ENCODE measurements at places on chromosomes 3 and 15. TPM values are rescaled to one million over a fixed set of nuclear protein-coding genes. Genes with fewer than 3 reads are reported as not detected.

CHRNB4 gene
- total RNA-seq = not detected

SPATA12 gene
- 0.28 TPM for total RNA-seq

TIMP4 gene
- total RNA-seq = 9.7 TPM

OR5K2 gene
- total RNA-seq = not detected

MEX3B gene
- 0.73 TPM for total RNA-seq

AADACL2 gene
- total RNA-seq = not detected

CRABP1 gene
- not detected for total RNA-seq

TMEM42 gene
- total RNA-seq = 19.1 TPM

MYD88 gene
- total RNA-seq = 21.4 TPM

GOLGA6D gene
- not detected for total RNA-seq

DNA sequence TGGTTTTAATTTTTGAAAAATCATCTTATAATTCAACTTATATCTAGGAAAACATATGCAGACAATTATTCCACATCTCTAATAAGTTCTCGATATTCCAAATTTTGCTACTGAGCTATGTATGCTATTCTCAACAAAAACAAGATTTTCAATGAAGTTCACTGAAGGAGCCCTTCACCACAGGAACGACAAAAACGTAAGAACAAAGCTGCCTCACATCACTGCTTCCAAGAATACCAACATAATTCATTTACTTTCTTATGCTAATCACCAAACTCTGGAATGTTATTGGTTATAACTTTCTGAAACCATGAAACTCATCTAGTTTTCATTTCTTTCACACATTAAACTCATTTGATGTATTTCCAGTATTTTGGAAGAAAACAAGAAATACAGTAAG, 49.7 kb downstream of the GNB4 start:
- H3K4me1 ChIP-seq = no peaks in the 10 kb centered on the region
- DNase-seq = no peak
- H3K27me3 ChIP-seq = no peaks in the 10 kb centered on the region
- no peak overlapping the region for H3K27ac ChIP-seq

DNA sequence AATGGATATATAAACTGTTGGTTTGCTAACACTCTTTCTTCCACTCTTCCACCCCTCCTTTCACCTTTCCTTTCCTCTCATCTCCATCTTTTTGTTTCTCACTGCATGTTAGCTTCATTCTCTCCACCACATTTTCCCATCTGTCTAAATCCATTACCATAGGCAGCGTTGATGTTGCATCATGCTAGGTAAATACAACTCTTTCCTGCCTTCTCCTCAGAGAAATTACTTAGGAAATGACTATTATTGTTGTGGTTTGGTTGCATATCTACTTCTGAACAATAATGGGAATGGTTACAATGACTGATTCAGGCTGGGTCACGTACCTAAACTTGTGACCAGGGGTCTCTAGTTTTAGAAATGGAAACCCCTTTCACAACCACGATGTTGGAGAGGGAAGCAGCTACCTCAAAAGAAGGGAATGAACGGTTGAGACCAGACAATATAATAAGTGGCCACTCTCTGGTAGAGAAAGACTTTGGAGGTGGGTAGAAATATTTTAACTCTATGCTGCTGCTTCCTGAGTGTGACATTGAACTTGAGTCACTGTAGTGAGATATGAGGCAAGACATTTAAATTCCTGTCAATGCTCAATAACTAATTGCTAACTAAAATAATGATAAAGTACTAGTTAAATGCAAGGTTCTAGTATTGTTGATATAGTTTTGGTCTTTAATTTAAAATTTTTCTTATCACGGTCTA, 314.1 kb upstream of the TGFBR2 start:
- no peak overlapping the region for H3K27ac ChIP-seq
- H3K27me3 ChIP-seq = no peaks in the 10 kb centered on the region
- H3K4me1 ChIP-seq = no peaks in the 10 kb centered on the region
- DNase-seq = no peak

DNA sequence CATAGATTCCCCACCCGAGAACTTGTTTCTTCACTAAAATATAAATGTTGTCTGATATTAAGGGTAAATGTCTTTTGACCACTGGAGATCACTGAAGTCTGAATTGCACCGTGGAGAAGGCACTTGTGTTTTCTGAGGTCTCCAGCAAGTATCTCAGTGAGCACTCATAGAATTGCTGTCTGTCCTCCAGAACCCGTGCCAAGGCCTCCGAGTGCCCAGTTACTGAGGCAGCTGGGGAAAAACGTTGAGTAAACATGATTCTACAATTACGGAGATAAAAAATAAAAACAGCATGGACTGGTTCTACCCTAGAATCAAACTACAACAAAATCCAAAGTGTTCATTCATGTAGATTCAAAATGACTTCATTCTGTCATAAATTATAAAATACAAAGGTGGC, 60.0 kb downstream of the MLH1 start:
- peak overlapping the region; percentile 70 for H3K27ac ChIP-seq
- H3K27me3 ChIP-seq = no peaks in the 10 kb centered on the region
- peaks cover 5% of the 10 kb centered on the region for H3K36me3 ChIP-seq
- H3K4me3 ChIP-seq = no peak overlapping the region

DNA sequence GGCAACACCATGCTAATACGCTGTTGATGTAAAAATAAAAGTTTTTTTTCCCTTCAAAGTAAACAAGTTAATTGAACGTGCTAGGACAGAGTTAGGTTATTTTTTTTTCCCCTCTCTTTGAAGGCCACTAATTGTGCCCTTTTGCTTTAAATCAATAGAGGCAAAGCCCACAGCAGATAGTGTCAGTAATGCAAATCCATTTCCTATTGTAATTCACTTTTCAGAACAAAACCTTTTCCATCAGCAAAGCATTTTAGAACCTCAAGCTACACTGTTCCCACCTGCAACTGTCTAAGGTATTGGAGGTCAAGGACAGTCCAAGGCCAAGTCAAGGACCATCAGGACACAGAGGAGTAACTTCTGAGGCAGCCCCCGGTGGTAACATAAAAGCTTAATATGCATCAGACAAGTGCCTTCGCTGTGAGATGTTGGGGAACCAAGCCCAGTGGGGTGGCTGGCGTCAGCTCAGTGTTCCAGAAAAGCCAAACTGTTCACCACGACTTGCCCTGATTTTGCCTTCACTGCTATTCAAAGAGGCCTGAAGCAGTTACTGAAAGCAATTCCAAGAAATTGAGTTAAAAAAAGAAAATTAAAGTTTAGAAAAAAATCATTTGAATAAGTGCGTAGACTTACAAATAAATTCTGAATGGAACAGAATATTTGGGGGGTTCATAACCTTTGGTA, 65.8 kb upstream of the ICE2 start:
- no peak overlapping the region for H3K4me3 ChIP-seq
- H3K4me1 ChIP-seq = no peaks in the 10 kb centered on the region
- no peaks in the 10 kb centered on the region for H3K36me3 ChIP-seq
- DNase-seq = no peak
- no peaks in the 10 kb centered on the region for H3K27me3 ChIP-seq
- H3K27ac ChIP-seq = no peak overlapping the region

DNA sequence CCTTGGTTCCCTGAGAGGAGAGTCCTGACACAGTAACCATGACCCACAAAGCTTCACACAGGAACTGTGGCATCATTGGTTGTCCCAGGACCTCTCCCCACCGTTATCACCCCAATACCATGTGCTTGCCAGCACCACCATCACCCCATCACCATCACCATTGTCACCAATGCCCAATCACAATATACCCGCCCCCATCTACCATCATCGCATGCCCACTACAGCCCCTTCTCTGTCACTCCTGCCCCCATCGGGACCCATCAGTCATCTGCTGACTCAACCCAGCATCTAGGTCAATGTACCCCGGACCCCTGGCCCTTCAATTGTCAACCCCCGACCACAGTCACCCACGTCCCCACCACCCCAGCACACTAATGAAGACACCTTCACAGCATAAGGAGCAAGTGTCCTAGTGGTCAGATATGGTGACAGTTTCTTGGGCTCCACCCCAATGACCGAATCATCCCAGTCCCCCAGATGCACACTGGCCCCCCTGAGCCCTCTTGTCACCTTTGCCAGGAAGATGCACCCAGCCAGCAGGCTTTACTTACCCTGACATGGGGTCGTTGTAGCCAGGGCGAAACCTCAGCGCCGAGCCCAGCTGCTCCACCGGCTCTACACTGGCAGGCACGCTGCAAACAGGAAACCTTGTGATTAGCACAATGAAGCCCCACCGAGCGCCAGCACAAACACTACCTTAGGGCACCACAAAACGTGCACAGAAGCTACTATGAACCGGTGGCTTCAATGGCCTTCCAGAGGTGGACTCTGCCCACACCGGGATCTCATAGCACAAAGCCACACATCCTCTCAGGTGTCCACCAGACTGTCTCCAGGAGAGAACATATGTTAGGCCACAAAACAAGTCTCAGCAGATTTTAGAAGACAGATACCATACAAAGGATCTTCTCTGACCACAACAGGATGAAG, 25.1 kb downstream of the SHISA5 start:
- no peak overlapping the region for H3K27ac ChIP-seq
- no peaks in the 10 kb centered on the region for H3K4me1 ChIP-seq
- H3K36me3 ChIP-seq = no peaks in the 10 kb centered on the region
- H3K27me3 ChIP-seq = no peaks in the 10 kb centered on the region

DNA sequence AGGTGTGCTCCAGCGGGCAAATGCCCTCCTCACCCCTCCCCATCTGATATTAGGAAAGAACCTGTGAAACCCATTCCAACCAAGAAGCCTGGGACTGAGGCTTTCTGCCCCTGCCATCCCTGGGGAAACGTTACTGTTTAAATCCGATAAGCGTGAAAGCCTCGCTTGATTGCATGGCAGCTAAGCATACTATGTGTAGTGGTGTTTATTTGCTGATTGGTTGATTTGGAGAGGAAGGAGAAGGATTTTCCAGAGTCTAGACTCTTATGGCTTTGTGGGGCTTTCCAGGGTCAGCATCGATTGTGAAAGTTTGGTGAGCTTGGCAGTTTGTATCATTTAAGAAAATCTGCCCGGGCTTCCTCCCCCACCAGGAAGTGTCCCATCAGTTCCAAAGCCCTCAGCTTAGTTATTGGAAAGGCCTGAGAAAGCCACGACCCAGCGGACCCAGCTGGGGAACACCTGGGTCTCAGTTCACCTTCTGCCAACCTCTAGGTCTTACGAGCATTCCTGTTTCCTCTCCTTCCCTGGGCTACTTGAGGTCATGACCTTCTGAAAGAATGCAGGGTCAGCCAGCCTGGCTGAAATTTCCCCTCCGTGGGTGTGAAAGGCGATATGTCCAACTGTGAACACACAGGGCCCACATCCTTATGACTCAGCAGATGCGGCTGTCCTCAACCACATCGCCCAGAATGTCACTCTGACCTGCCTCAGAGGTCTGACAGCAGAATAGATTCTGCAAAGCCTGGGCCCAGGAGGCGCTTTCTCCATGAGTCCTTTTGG, 62.8 kb upstream of the HERC1 start:
- H3K36me3 ChIP-seq = no peaks in the 10 kb centered on the region
- no peak for DNase-seq
- no peaks in the 10 kb centered on the region for H3K27me3 ChIP-seq
- no peak overlapping the region for H3K27ac ChIP-seq
- H3K4me1 ChIP-seq = no peaks in the 10 kb centered on the region

GRCh38 chr3:174431717-174432116, 427.4 kb upstream of the NAALADL2 start:
- no peak overlapping the region for H3K27ac ChIP-seq
- no peak for DNase-seq
- H3K27me3 ChIP-seq = no peaks in the 10 kb centered on the region

GRCh38 chr3:85785766-85786165, 827.0 kb downstream of the CADM2 start:
- DNase-seq = no peak
- H3K4me1 ChIP-seq = no peaks in the 10 kb centered on the region
- H3K27me3 ChIP-seq = no peaks in the 10 kb centered on the region
- no peaks in the 10 kb centered on the region for H3K36me3 ChIP-seq
- no peak overlapping the region for H3K4me3 ChIP-seq
- H3K27ac ChIP-seq = no peak overlapping the region

DNA sequence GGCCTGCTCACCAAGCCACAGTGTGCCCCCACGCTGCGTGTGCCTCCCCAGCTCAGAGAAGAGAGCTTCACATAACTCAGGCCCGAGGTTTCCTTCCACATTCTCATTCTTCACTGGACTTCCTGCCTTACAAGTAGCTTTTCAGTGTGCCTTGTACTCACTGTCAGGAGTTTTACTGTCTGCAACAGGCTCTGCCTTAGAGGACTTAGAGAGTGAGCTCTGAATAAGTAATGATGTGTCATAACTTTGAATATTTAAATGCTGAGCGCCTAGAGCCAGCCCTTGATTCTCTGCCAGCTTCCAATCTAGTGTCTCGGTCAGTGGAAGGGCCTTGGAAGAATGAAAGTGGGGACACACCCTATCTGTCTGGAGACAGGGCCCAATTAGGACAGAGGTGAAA, 41.8 kb downstream of the ITGB5 start:
- peak overlapping the region; percentile 29 for H3K27ac ChIP-seq
- no peak for DNase-seq
- H3K27me3 ChIP-seq = no peaks in the 10 kb centered on the region

GRCh38 chr3:120092474-120092873, 1.8 kb downstream of the GSK3B start:
- peak overlapping the region; percentile 61 for H3K4me3 ChIP-seq
- no peak overlapping the region for H3K27ac ChIP-seq
- no peaks in the 10 kb centered on the region for H3K36me3 ChIP-seq
- DNase-seq = no peak
- H3K27me3 ChIP-seq = no peaks in the 10 kb centered on the region
- H3K4me1 ChIP-seq = peaks cover 6% of the 10 kb centered on the region

GRCh38 chr3:12468276-12468675, 16.0 kb upstream of the TSEN2 start:
- no peak for DNase-seq
- H3K27ac ChIP-seq = no peak overlapping the region
- no peaks in the 10 kb centered on the region for H3K36me3 ChIP-seq
- H3K4me3 ChIP-seq = no peak overlapping the region

- no peaks in the 10 kb centered on the region for H3K27me3 ChIP-seq
- no peak overlapping the region for H3K4me3 ChIP-seq
- H3K27ac ChIP-seq = no peak overlapping the region
- no peak for DNase-seq
- H3K36me3 ChIP-seq = no peaks in the 10 kb centered on the region
- no peaks in the 10 kb centered on the region for H3K4me1 ChIP-seq
Measured at GRCh38 chr15:90367576-90367975, 15.5 kb downstream of the ZNF774 start.

- no peak for DNase-seq
- H3K4me3 ChIP-seq = no peak overlapping the region
- H3K36me3 ChIP-seq = no peaks in the 10 kb centered on the region
- H3K4me1 ChIP-seq = no peaks in the 10 kb centered on the region
Measured at GRCh38 chr3:26574766-26575165, 47.8 kb upstream of the LRRC3B start.

DNA sequence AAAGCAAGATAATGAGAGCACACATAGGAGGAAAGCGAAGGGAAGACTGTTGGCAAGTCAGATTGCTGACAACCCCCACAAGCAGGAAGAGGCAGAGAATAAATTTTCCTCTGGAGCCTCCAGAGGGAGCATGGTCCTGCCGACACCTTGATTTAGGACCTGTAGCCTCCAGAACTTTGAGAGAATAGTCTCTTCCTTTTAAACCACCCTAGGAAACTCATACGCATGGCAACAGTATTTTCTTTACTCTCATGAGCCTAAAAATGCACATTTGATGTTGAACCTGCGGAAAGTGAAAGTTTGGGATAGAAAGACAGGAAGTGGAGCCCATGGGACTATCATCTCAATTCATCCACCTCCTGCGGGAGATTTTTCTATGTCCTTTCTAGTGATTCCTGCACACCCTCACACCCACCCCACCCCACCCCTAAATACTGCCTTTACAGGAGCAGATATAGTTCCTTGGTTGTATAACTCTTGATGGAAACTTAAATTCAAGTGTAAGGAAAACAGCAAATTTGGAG, 116.7 kb upstream of the LPP start:
- H3K4me3 ChIP-seq = no peak overlapping the region
- H3K27ac ChIP-seq = peak overlapping the region; percentile 57

- H3K27me3 ChIP-seq = no peaks in the 10 kb centered on the region
- H3K36me3 ChIP-seq = no peaks in the 10 kb centered on the region
- H3K4me1 ChIP-seq = peaks cover 14% of the 10 kb centered on the region
Measured at GRCh38 chr3:177594096-177594495, 396.8 kb upstream of the TBL1XR1 start.

Data from prostate gland (tissue), 2 donors.